Glutamatergic neuron (in vitro differentiated cells): ENCODE measurements at places on chromosomes 1 and 21.

DNA sequence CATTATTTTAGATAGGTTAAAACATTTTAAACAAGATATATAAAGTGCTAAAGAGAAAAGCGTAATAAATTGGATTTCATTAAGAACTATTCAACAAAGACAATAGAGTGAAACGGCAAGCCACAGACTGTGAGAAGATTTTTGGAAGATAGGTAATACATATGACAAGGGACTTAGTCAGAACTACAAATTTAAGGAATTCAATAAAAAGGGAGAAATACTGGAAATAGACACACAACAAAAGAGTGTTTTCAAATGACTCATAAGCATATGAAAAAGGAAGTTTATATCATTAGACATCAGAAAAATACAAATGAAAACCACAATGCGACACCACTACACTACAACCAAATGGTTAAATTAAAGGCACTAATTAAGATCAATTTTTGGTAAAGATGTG, 90.5 kb downstream of the GDAP2 start:
- DNase-seq = no peak

DNA sequence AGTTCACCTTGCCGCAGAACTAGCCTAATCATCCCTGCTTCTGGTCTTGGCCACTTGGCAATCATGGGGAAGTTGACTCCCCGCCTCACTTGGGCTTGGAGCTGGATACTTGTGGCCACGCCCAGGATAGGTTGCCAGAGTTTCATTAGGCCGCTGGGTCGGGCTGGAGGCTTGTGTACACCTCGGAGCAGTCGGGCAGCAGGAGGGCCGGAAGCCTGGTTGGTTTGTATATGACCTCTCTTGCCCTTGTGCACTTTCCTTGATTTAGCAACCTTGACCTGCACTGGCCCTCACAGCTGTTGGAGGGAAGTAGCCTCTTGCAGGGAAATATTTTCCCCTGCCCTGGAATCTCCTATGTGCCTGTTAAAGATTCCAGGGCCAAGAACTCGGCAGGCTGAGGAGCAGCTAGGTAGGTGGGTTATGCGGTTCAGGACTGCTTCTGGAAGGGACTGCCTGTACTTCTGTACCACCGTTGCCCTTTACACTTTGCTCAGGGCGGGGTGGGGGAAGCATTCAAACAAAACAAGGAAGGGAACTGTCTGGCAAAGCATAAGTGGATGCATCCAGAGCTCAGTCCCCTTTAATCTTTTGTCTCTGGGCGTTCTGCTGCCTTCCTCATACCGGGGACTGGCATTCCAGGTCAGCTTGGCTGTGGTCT, 83.5 kb downstream of the UCK2 start:
- DNase-seq = no peak

DNA sequence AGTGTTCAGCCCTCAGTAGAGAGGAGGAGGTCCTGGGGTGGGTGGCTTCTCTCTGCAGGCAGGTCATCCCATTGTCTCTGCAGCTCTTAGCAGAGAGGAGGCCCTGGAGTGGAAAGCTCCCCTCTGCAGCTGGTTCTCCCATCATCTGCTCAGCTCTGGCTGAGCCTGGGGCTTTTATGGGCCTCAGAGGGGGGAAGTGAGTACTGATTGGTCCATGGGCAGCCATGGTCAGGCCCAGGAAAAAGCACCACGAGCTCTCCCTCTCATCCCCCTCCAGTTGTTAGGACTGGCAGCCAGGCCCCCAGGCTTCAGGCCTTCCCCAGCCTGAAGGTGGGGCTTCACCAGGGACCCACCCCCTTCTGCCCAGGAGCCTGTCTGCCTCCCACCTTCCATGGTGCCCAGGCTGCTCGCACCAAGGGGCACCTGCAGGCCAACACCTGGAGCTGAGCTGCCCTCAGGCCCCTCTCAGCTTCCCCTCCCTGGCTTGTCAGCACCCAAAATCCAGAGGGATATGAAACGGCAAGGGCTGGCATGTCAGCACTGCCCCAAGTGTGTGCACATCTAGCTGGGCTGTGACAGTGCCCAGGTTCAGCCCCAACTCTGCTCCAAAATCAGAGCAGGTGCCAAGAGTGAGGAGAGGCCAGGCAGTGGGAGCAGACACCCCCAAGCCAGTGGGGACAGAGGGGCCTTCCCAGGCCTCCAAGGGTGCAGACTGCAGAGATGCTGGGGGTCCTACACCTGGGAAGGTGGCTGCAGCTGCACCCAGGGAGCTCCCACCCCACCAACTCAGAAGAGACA, 449.0 kb downstream of the MATN1 start:
- no peak for DNase-seq

DNA sequence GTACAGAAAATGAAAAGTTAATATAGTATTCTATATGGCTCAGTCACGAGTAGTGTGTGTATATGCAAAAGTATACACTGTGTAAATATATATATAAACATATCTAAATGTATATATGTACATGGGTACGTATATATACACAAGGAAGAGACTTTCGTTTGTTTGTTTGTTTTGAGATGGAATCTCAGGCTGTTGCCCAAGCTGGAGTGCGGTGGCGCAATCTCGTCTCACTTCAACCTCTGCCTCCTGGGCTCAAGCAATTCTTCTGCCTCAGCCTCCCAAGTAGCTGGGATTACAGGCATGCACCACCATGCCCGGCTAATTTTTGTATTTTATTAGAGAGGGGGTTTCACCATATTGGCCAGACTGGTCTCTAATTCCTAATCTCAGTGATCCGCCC, 16.4 kb downstream of the IL12RB2 start:
- no peak for DNase-seq

- DNase-seq = no peak
Measured at GRCh38 chr1:46464013-46464548, 25.6 kb upstream of the DMBX1 start.

GRCh38 chr1:94888201-94888600, 38.7 kb downstream of the CNN3 start:
- no peak for DNase-seq

- DNase-seq = no peak
Measured at GRCh38 chr1:64323882-64324281, 120.5 kb downstream of the UBE2U start.

DNA sequence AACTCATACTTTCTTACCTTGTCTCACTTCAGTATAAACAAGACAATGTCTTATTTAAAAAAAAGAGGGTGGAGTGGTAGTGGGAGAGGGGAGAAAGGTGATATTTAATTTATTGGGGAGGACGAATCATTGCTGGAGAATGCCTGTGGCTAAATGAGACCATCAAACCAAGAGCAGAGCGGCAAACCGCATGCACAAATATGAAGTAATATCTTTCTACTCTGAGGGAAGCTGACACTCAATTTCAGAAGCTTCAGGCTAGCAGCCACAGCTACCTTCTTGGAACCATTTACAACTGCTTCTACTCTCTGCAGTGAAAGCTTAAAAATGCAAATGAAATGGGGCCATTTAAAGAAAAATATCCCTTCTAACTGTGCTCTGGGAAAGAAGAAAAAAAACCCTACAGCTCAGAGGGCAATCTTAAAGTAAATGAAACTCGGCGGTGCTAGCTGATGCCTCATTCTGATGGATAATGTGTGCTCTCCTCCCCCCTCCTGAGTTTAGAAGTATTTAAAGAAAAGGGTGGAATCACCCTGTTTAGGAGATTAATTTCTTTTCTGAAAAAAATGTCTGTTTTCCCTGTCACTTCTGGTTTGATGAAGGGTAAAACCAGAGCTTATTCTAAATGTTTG, 178.2 kb upstream of the CAMK1G start:
- DNase-seq = no peak

GRCh38 chr1:27391511-27392095, 819 bp upstream of the GPR3 start:
- no peak for DNase-seq

DNA sequence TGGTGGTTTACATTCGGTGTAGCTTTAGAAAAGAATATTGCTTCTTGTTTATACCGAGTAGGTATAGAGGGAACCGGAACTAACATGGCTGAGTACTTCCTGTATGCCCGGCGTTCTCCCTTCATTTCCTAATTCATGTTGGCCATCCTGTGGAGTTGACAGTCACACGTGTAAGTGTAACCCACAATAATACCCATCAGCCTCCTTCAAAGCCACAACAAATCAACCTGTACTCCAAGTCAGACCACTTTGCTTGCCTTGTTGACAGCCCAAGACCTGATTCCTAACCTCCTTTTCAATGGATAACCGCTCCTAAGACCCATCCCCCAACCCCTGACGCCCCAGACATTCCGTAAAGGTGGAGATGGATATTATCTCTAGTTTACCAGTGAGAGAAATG, 42.1 kb downstream of the UBE2U start:
- no peak for DNase-seq

GRCh38 chr1:243508303-243508713, 252.5 kb downstream of the SDCCAG8 start:
- DNase-seq = no peak

GRCh38 chr21:45804809-45805313, 161.3 kb downstream of the PCBP3 start:
- DNase-seq = no peak

- no peak for DNase-seq
Measured at GRCh38 chr1:15799928-15800835, 7.3 kb downstream of the UQCRHL start.

- DNase-seq = no peak
Measured at GRCh38 chr1:117231748-117232373, 21.1 kb upstream of the VTCN1 start.

DNA sequence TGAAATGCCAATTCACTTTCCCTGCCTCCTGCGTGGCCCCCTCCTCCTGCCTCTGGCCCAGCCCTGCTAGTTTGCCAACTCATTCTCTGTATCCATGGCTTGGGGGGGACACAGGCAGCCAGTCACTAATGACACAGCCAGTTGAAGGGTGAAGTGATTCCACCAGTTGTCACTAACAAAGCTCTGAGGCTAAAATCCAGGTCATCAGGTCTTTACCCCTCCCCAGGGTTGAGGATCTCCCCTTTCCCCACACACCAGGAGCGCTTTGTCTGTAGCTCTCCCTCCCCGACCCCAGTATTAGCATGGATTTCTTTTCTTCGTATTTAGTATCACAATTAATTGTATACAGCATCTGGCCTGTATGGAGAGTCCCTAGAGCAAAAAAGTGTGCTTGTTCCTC, 394.1 kb downstream of the RRAGC start:
- no peak for DNase-seq
